CD4-positive, alpha-beta T cell treated with Interferon gamma for 1 hour (primary cell): ENCODE measurements at places on chromosomes 2 and 18.

DNA sequence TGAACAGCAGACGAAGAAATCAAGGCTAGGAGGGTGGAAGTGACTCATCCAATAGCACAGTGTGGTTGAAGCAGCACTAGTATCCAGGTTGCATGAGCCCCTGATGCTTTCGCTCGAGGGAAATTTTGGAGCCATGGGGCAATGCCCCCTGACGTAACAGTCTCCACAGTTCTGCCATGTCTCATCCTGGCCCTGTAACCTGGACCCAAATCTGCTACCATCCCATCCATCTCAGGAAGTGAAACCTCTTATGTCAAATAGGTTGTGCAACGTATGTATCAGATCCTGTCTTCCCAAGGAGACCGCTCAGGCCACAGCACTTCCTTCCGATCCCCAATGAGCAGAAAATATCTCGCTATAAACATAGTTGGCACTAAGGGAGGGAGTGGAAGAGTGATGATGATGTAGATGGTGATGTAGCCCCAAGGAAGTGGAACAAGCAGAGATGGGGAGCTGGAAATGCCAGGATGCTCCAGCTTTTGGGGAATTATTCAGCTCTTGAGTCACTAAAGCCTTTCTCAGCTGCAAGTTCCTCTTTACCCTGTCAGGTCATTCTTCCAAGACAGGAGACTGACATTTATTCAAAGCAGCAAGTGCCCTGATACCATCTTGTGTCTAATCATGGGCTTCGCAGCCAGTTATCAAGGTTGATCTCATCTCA is 3.0 kb upstream of the IL1B start:
- peak; percentile 85 for DNase-seq

GRCh38 chr18:49961271-49961670 is 147.9 kb upstream of the ACAA2 start:
- no peak for DNase-seq

- DNase-seq = no peak
Measured at GRCh38 chr2:222950638-222951285, 89.9 kb downstream of the ACSL3 start.

DNA sequence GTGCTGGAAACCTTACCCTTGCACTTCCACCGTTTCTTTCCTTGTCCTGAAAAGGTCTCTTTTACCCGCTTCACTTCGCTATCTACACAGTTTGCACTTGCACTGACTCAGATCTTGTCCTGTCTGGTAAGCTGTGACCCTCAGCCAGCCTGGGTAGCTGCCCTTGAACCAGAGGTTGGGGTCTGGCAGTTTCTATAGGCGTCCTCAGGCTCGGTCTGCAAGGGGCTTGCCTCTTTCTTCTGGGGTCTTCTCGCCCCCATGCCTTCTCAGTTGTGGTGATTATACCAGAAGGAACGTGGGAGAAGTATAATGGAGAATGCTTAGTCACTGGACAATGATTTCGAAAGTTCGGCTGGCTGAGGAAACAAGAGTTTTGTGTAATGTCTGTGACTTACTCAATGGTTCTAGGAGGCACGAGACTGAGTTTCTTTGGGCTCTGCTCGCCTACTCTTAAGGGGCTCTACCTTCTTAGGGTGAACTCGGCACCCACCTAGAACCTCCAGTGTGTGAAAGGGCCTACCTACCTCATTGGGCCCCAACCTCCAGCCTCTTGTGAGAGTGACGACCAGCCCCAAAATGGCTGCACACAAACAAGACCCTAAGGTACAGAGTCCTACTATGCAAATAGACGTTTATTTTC is 6.9 kb upstream of the STAT1 start:
- DNase-seq = peak; percentile 25

DNA sequence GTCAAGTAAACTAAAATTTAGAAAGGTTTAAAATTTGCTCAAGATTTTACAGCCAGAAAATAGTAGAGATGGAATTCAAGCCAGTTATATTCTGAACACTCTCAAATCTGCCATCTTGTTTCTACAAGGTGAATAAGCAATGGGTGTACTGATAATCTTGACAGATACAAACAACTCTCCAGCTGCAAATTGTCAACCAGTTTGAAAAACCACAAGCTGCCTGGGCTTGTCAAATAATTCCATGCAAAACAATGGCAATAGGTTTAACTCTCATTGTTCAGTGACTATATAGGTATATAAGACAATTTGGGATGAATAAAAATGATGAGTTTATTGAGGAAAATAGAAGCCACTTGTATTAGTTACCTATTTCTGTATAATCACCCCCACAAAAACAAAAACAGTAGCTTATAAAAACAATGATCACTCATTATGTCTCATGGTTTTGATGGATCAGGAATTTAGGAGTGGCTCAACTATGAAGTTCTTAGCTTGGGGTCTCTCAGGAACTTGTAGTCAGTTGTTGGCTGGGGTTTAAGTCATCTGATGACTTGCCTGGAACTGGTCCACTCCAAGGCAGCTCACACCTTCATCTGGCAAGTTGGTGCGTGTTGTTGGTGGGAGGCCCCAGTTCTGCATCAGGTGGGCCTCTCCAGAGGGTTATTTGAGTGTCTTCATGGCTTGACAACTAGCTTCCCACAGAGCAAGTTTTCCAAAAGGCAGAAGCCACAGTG is 12.6 kb upstream of the EVA1A start:
- DNase-seq = no peak

DNA sequence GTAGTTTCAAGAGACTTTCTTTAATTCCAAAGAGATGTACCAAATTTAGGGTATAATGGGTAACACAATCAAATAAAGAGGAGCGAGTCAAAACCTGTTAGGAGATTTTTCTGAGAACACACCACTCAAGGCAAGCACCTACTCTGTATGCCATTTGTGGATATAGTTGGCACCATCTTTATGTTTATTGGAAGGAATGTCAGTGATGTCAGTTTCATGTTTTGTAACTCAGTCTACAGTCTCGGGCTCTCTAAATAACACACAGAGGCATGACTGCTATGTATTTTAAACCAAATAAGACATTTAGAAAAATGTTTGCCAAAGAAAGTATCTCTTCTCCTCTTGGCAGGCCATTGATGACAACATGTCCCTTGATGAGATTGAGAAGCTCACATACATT is 59.7 kb downstream of the CPS1 start:
- DNase-seq = no peak

DNA sequence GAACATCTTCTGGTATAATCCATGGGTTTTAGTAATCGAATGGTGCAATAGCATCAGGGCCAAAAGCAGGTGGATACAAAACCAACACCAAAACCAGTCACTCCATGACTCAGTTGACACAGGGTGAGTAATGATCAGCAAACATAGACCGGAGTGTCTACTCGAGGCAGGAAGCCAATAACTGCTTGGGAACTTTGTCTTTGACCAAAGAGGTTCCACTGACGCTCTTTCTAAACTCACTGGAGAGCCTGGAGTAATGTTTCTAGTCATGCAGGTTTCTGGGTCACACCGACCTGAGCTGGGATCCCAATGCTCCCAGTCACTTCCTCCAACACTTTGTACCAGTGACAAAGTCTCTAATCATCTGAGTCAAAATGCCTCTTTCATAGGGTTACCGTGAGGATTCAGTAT is 30.9 kb downstream of the MREG start:
- no peak for DNase-seq

GRCh38 chr18:27948986-27949385 is 227.9 kb downstream of the CDH2 start:
- DNase-seq = no peak

DNA sequence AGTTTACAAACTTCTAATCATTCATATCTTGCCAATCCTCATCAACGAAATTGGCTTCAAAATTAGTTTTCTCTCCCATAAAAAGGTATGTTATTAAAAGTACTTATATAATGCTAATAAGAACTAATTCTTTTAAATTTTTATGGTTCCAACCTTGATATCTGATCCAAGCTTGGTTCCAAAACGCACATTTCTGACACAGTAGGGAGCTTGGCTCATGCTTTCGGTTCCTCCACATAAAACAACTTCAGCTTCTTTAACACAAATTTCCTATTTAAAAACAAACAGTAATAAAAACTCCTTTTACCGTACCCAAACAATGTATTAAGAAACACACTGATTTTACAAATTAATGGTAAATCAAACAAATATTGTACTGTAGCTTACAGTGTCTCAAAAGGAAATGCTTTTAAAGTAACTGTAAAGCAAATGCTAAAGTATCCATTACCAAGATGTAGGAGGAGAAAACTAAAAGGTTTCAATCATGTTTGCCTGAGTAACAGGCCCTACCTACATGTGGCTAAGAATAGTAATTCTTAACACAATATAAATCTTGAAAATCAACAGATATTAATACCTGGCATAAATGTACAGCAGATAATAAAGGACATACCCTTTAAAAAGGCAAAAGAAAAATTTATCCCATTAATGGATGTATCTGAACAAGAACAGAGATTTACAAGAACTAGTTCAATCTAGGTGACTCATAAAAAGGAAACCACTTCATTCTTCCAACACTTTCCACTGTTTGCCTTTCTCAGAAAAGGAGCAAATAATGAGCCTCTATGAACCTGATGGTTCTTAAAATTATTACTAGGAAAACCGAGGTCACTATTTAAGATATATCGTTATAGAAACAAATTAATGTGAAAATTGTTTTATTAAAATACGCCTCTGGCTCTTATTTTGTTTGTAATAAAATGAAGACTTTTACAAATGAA is 17.5 kb downstream of the ACAA2 start:
- DNase-seq = no peak

DNA sequence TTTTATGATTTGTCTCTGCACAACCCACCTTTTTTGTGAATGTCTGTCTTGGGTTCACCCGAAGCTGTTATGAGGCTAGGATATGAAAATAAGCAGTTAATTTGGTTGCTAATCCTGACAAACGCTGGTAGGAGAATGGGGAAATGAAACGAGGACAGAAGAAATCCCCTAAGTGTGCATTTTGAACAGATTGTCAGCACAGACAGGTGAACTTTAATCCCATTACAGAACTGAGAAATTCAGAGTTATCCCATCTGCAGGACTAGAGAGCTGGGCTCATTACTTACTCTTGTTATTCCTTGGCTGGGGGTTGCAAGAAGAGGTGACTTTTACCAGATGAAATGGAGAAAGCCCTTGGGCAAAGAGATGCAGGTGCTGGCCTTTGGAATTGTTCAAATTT is 123.3 kb upstream of the NYAP2 start:
- no peak for DNase-seq

DNA sequence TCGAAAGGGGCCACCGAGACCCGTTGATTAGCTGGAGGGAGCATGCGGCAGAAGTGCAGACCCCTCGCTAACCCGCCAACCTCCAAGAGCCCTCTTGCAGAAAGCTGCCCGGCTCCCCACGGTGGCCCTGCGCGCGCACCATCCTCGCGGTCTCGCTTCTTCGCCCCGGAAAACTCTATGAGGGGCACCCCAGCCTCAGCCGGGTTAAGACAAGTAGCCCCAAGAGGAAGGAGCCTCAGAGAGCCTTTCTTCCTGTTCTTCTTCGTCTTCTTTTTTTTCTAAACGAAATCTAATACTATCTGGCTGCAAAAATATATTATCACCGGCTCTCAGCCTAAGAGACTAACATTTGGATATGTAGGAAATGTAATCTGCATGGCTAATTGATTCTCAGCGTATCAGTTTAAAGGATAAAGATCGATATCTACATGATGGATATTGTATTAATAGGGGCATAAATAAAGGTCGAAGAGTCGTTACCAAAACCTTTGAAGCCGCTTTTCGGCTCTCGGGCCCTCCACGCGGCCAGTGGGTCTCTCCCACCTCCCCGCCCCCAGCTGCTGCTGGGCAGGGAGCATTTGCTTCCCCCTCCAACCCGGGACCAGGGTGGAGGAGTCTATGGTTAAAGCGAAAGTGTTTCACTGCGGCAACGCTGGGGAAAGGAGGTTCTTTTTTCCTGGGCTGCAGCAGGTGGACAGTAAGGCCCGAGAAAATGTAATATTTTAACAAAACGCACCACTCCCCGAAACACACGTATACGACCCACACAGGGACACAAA is 6.1 kb upstream of the PAX3 start:
- DNase-seq = no peak

DNA sequence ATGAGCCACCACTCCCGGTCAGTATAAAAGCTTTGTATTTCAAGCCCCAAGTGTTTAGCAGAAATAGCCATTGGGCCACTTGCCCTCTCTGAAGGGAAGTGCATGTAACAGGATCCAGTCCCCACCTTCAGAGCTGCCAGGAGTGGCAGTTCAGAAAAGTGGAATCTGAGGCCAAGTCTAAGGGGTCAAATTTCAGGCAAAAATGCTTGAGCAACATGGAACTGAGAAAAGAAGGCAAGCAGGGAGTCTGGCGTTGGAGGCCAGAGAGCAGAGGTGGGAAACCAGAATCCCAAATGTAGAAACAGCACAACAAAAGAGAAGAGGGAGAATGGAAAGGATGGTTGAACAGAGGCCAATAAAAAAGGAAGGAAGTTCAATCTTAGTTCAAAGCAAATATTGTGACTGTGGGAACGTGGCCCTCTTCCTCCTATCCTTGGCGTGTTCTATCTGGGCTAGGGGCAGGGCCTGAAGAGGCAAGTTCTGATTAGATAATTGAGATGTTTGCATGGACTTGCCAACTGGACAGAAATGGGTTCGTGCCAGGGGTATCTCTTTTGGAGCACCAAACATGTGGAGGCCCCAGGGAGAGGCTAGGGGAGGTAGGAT is 102.2 kb downstream of the AP1S3 start:
- DNase-seq = no peak
